ENCODE measurements at places on chromosomes 12 and 14.
A peak's percentile ranks its signal among the peaks of the same experiment; 100 is the strongest.

DNA sequence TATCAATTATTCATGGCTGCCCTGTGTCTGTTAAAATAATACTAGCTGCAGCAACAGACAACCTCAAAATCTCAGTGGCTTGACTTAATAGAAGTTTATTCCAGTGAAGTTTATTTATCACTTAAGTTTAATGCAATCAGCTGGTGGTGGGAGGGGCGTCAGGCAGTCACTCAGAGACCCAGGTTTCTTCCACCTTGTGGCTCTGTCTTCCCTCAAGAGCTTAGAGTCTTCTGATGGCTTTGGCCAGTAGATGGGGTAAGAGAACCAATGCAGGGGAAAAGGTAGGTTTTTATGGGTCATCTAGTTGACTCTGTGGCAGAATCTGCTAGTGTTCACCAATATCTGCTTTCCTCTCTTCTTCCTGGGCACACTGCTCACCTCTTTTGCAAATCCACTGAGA, 668.9 kb downstream of the AACS start:
- DNase-seq, result no peak

DNA sequence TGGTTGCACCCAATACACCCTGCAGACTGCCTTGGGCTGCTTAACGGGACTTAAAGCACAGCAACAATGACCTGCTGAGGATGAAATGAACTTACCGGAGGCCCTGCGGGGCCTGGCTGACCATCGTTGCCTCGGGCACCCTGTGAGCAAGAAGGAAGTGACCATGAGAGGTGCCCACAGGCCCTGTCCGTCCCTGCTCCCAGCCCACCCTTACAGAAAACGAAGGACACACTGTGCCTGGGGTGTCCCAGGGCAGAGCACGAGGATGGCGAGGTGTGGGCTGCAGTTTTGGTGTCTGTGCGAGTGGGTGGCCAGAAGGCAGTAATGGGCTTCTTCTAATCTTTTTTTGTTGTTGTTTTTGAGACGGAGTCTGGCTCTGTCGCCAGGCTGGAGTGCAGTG, 14.6 kb downstream of the COL2A1 start:
- DNase-seq, result no peak

GRCh38 chr12:69904777-69905176, 79.8 kb downstream of the MYRFL start:
- peak; percentile 82 for DNase-seq

- no peak for DNase-seq
These were observed 39.3 kb downstream of the ARL6IP4 start for GRCh38 chr12:123019841-123020138.

GRCh38 chr14:32606301-32606700, 277.2 kb downstream of the AKAP6 start:
- no peak for DNase-seq

- DNase-seq, result peak; percentile 5
These were observed 24.5 kb downstream of the ZNF891 start for GRCh38 chr12:133105620-133106019.

GRCh38 chr12:113577464-113578129, 105.9 kb upstream of the LHX5 start:
- no peak for DNase-seq

DNA sequence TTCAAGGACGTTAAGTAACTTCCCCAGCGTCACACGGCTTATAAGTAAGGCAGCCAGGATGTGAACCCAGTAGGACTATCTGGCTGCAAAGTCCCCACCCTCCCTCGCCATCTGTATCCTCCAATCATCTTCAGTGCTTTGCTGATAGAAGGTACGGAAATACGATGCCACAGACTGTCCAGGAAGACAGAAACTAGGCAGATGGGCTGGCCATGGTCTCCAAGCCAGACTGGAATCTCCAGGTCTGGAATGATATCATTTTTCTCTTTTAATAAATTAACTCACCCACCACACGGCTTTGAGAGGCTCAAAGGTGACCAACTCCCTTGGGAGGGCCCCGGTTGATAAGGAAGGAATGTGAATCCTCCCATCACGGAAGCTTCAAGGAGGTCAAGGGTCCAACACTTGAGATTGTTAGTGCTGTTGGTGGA, 16.3 kb upstream of the BDKRB1 start:
- DNase-seq, result no peak

DNA sequence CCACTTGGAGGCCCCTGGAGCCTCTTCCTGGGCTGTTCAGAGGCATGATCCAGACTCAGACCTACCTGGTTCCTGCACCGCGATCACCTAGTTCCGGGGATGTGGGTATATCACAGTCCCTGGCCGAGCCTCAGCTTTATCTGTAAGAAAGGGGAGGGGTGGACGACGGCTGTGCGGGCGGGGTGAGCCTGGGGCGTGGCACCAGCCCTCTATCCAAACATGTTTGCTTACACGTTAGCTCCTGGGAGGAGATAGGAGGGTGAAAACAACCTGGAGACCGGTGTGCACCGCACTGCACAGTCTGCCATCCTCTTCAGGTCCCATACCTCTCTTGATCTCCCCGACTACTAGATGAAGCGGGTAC, 1.2 kb downstream of the ANKRD9 start:
- no peak for DNase-seq

DNA sequence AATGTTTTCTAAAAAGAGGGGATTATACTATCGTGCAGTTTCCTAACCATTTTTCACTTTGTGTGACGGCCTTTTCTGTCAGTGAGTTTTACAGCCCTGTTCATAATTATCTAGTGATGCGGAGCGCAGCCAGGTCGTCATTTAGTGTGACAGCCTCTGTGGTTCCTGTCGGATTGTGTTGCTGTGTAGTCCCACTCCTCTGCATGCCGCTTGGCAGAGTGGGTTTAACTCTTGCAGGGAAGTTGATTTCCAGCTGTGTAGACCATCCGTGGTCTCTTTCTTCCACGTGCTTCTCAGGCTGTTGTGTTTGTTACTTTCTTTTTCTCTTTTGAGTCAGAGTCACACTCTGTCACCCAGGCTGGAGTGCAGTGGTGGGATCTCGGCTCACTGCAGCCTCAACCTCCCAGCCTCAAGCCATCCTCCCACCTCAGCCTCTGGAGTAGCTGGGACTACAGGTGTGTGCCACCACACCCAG, 8.6 kb downstream of the RAN start:
- no peak for DNase-seq
